ENCODE measurements at places on chromosomes 1 and 21.

DNA sequence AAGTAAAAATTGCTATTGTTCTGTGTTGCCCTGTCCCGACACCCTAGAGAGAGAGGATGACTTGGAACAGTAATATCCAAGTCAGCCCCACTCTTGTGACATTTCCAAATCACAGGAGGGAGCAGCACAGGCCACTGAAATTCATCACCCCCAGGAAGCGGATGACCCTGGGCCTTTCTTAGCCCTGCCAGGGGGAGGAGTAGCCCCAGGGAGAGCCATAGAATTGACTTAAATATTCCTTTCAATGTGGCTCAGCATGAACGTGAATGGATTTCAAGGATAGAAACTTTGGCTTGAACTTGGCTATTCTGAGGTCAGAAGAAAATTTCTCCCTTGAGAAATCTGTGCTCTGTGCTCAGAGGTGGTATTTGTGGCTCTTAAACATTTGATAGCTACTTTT, 80.6 kb downstream of the CENPF start:
- no peak for DNase-seq

GRCh38 chr1:92655197-92655801, 129.6 kb downstream of the EVI5 start:
- DNase-seq = no peak

- no peak for DNase-seq
These were observed 54.2 kb upstream of the SLC44A3 start for GRCh38 chr1:94765958-94766357.

DNA sequence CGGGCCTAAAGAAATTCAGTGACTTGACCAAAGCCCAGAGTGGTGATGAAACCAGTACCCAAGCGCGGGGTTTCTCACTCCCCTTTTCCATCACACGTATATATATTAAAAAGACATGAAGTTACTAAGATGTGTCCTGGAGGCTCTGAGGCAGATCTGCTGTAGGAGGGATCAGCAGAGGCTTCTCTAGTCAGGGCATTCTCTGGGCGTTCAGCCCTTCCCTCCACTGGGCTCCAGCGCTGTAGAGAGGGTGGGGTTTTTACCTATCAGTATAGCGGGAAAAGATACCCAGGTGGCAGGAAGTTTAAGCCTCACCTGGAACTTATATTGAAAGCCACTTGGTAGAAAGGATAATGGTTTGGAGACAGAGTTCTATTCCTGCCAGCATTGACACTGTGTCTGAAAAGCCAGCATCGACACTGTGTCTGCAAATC, 862 bp upstream of the PLEKHO1 start:
- no peak for DNase-seq

DNA sequence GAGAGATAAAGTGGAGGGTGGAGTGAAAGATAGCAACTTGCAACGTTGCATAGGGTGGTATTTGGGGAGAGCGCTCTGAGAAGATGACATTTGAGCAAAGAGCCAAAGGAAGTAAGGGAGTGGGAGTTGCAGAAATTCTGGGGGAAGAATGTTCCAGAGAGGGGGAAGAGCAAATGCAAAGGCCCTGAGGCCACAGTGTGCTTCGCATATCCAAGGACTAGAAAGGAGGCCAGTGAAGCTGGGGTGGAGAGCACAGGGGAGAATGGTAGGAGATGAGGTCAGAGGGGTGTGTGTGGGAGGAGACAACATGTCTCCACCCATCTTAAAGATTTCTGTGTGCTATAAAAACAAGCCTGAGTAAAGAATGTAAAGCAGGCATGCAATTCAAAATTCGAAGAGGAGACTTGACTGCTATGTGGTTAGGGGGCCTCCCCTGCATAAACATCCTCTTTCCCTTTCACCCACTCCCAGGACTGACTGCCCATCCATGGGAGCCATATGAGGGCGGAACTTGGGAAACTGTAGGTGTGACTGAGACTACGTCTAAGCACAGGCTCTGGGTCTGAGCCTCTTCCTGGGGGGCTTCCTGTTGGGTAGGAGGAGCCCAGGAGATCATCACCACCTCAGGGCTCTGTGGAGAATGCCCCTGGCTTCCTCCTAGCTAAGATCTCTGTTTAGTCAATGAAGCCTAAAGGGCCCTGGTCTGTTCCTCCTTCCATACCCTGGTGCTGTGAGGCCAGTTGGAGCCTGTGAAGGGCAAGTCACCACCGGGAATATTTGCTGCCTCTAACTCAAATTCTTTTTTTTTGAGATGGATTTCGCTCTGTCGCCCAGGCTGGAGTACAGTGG, 2.9 kb upstream of the CLIC4 start:
- no peak for DNase-seq

- no peak for DNase-seq
These were observed 11.3 kb upstream of the MAB21L3 start for GRCh38 chr1:116099919-116100318.

DNA sequence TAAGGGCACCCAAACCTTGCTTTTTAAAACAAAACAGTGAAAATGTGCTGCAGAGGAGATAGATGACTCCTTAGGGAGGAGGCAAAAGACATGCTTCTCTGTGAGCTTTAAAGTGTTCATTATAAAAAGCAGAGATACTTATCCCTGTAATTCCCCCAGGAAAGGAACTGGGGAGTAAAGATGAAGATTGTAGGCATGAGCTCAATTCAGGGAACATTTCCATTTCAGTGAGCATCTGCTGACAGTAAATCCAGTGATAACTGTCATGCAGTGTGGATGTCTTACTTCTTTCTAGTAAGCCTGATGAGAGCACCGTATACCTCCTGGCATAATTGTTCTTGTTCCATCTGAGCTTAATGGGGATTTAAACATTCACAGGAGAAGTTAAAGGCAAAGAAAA, 1296.5 kb downstream of the MRPL39 start:
- DNase-seq = no peak

GRCh38 chr21:43645976-43646375, 13.3 kb downstream of the HSF2BP start:
- DNase-seq = no peak

DNA sequence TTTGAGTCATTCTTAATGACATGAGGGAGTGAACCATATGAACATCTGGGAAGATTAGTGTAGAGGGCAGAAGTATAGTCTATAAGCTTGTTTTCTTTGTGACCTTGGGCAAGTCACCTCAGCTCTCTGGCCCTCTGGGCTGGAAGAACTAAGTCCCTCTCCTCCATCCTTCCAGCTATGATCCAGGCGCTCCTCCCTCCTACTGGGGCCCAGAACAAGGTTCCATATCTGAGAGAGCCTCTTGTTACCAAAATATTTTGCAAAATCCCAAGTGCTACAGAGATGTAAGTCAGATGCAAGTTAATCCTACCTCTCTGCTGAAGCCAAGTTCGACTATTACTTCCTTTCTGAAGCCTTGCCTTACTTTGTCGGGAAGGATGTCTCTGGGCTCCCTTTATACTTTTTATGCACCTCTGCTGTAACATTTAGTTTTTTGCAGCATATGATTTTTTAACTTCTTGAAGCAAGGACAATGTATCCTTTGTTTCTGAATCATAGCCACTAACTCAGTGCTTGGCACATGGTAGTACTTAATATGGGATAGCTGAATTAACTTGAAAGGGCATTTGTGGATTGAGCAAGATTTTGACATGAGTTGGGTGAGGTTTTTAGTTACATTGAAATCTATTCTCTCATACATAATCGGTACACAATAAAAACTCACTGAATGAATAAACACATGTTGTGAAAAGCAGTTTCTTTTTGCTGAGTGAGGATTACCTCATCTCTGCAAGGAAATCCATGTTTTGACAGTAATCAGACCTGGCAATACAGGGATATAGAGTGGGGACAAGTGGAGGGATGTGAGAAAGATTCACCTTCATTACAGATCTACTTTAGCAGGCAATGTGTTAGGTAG, 54.7 kb upstream of the BEND5 start:
- DNase-seq = no peak

DNA sequence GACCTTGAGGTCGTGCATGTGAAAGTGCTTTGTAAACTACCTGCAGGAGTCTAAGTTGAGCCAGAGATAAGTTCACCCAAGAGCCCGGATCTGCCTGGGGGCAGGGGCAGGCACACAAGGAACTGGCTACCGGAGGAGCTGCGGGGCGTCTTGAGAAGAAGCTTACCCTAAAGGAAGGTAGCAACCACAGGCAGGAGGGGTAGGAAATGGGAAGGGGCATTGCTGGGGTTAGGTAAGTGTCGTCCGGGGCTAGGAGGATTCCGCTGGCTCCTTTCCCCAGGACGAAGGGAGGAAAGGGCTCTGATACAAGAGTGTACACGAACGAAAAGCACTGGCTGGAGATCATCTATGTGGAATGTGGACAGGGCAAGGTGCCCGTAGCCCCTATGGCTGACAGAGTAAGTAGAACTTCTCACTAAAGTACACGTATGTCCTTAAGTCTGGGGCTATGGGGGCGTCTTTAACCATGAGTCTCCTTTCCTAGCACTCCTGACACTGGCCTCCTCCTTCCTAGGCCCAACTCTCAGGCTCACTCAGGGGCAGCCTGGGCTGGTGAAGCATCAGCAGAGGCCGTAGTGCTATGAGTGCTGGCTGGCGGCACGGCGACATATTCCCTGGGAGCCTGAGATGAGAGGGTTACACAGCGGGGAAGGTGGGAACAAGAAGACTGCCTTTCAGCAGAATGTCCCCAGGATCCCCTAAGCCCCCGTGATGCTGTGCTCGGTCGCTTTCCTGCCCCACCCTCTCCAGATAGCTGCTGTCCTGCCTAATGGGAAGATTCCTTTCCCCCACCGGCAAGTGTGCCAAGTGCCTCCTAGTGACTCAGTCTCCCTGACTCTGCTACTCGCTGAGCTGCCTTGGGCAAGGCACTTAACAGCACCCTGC, 9.1 kb upstream of the GALNT2 start:
- no peak for DNase-seq

DNA sequence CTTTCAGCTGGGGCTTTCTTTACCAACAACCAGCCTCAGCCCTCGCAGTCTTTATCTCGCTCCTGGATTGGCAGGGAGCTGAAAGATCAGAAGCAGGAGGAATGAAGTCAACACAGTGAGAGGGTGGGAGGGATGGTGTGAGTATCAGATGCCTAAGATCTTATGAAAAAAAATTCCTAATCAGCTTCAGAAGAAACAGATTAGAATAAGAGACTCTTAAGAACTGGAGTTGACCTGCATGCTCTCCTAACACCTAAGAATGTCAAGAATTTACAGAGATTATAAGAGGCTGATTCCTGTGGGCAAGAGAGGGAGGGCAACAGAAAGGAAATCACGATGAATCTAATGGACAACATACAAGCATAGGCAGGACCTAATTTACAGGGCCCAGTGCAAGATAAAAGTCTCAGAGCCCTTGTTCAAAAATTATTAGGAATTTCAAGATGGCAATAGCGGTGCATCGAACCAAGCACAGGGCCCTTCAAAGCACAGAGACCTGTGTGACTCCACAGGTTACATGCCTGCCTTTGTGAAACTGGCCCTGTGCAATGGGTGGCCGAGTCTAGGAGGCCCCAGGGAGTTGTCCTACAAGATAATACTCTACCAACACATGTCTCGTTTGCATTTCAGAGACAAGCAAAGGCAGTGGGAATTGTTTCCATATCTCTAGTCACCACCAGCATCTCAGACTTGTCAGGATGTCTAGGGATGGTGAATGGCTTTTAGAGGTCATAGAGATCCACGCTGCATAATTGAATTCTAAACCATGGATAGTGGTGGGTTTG, 65.3 kb upstream of the PPP2R5A start:
- no peak for DNase-seq

GRCh38 chr1:5514527-5515183, 477.6 kb downstream of the NPHP4 start:
- peak; percentile 4 for DNase-seq

DNA sequence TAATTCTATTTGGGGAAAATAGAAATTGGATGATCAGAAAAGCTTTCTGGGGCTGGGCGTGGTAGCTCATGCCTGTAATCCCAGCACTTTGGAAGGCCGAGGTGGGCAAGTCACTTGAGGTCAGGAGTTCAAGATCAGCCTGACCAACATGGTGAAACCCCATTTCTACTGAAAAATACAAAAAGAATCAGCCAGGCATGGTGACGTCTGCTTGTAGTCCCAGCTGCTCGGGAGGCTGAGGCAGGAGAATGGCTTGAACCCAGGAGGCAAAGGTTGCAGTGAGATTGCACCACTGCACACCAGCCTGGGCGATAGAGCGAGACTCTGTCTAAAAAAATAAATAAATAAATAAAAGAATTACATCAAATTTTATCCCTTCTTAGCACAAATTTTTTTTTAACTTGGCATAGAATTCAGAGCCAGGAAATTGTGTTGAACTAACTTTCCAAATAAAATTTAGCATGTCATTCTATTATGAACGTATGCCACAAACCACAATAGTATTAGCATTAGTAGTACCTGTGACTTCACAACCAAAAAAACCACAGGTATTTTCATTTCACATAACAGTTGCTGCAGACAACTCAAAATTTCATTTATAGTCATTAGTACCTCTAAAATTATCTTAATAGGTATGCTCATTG, 4.5 kb upstream of the ANKRD13C start:
- no peak for DNase-seq

DNA sequence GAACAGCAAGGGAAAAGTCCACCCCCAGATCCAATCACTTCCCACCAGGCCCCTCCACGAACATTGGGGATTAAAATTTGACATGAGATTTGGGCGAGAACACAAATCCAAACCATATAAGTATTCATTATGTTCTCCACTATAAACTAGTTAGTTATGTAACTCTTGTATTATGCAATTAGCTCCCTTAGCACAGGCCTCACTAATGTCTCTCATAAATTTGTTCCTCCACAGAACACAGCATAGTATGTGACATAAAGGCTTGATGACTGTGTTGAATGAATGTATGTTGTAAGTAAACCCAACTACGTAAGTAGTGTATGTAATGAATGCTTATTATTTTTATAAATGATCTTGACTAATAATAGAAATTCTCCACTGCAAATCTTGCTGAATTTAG, 223.3 kb upstream of the ZRANB2 start:
- DNase-seq = no peak

GRCh38 chr1:45499415-45499769, 481 bp downstream of the CCDC163 start:
- no peak for DNase-seq

DNA sequence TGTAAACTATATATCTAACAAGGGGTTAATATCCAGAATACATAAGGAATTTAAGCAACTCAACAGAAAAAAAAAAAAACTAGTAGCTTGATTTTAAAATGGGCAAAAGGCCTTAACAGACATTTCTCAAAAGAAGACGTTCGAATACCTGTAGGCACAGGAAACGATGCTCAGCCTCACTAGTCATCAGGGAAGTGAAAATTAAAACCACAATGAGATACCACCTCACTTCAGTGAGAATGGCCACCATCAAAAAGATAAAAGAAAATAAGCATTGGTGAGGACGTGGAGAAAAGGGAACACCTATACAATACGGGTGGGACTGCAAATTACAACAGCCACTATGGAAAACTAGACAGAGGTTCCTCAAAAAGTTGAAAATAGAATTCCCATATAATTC, 37.3 kb downstream of the NPHP4 start:
- DNase-seq = no peak

Data from stromal cell of bone marrow (primary cell).